ENCODE measurements at places on chromosomes 1 and 21.

GRCh38 chr1:243933495-243933894 lies 83.5 kb upstream of the AKT3 start:
- DNase-seq, result no peak

- no peak for DNase-seq
These were observed 9.5 kb downstream of the ATP1B1 start for GRCh38 chr1:169115891-169116585.

DNA sequence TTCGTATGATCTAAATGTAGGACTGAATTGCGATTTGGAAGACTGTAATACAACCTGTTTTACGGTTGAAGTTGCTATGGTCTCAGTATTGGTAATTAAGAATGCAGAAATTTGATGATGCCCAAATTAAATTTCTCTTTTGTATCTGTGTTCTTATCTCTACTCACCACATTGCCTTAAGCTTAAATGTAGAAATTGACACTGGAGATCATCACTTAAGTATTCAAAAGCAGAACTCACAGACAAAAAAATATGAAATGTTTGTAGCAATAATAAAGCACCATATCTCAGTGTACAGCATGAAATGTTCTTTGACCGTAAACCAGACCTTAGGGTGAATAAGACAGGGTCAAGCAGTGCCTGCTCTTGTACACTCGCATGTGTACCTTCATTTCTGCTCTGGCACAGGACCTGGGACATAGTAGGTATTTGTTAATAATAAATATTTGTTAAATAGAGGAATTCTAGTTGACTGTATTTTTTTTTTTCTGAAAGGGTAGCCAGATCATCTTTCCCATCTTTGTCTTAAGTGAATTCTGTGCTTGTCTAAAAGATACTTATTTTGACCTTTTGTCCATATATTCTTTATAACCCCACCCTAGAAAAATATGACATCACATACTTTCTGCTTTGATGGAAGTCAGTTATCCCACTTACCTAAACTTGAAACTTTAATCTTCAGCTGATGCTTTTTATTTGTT lies 1.5 kb downstream of the CDC7 start:
- DNase-seq, result no peak

GRCh38 chr21:29991624-29992023 lies 51.8 kb upstream of the GRIK1 start:
- peak; percentile 22 for DNase-seq

GRCh38 chr1:87120779-87121178 lies 206.3 kb downstream of the HS2ST1 start:
- peak; percentile 50 for DNase-seq

DNA sequence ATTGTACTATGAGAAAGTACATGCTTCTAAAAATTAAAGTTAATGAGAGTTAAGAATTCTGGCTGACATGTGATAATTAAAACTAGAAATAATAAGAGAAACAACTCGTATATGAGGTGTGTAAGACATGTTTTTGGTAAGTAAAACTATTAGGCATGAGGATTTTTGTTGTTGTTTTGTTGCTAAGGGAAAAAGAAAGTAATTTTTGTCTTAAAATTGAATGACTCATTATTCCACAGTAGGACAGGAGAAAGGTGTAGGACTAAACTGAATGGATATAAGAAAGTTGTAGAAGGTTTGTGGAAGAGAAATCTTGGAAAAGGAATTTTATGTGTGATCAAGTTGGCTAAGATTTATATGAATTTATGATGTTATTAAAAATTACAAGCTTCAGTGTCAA lies 54.8 kb downstream of the TBX19 start:
- DNase-seq, result no peak

- no peak for DNase-seq
These were observed 11.7 kb upstream of the CD101 start for GRCh38 chr1:116989835-116990234.

DNA sequence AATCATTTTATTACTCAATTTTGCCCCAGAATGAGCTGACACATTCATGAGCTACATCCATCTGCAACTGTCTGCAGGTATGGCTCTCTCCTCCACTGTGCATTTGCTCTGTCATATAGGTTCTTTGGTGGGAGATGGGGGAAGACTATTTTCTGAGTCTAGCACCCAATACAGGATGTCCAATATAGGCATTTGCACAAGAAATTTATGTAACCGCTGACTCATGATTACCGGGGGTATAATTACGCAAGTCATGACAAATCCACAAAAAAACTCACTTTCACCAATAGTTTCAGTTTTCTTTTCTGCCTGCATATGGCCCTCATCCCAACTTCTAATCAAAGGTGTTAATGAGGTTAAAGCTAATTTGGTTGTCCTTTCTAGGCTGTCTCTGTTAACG lies 17.5 kb upstream of the VSIG8 start:
- no peak for DNase-seq

DNA sequence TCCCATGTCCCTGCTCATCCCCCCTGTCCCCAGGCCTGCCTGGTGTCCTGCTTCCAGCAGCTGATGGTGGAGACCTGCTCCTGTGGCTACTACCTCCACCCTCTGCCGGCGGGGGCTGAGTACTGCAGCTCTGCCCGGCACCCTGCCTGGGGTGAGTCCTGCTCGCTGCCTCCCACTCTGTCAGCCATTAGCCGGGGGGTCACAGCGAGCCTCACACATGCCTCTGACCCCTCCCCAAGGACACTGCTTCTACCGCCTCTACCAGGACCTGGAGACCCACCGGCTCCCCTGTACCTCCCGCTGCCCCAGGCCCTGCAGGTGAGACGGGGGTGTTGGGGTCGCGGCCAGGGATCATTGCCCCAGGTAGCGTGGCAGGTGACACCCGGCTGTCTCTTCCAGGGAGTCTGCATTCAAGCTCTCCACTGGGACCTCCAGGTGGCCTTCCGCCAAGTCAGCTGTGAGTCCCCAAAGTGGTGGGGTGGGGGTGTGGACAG lies 10.0 kb downstream of the SCNN1D start:
- peak; percentile 90 for DNase-seq

- no peak for DNase-seq
These were observed 63.5 kb upstream of the KIAA1614 start for GRCh38 chr1:180849031-180849775.

DNA sequence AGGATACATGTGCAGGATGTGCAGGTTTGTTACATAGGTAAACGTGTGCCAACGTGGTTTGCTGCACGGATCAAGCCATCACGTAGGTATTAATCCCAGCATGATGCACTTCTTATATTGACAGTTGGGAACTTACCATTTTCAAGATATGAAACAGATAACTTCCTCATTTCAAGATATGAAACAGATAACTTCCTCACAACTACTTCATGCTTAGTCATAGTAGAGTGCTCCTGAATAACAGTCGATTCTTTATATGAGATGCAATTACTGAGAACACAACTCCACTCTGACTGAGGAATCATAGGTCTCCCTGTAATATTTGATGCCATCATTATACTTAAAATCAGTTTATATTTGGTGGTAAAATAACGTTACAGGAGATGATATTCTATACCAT lies 1124.3 kb downstream of the AMY1C start:
- DNase-seq, result no peak

- no peak for DNase-seq
These were observed 25.4 kb downstream of the EEIG2 start for GRCh38 chr1:108585313-108585712.

GRCh38 chr1:21594501-21594900 lies 74.7 kb downstream of the RAP1GAP start:
- DNase-seq, result peak; percentile 51

- no peak for DNase-seq
These were observed 2.4 kb downstream of the TMCC2 start for GRCh38 chr1:205229916-205230700.

GRCh38 chr1:84291882-84292655 lies 9.4 kb upstream of the SAMD13 start:
- no peak for DNase-seq

DNA sequence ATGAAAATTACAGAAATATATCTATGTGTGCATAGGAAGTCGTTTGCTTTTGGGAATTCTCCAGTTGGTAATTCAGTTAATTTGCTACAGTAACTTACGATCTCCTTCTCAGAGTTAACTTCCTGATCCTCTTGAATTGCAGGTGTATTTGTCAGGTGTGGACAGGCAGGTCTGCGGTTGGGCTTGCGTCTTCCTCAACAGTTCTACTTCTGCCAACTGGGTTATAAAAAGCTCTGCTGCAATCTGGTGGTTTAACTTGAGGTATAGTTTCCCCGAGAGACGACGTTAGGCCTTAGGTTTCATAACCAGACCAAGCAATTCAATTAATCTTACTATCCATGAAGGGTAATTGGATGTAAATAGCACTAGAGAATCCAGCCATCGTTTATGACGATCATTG lies 88.2 kb downstream of the GABPA start:
- no peak for DNase-seq

- no peak for DNase-seq
These were observed 87.1 kb downstream of the ABCA4 start for GRCh38 chr1:94033849-94034248.

- peak; percentile 40 for DNase-seq
These were observed 130.5 kb downstream of the TMEM53 start for GRCh38 chr1:44543786-44544185.

- no peak for DNase-seq
These were observed 45.8 kb upstream of the NTPCR start for GRCh38 chr1:232904566-232904965.

- no peak for DNase-seq
These were observed 29.8 kb upstream of the TADA1 start for GRCh38 chr1:166905900-166906299.

- no peak for DNase-seq
These were observed 17.3 kb downstream of the S1PR1 start for GRCh38 chr1:101253976-101254674.

DNA sequence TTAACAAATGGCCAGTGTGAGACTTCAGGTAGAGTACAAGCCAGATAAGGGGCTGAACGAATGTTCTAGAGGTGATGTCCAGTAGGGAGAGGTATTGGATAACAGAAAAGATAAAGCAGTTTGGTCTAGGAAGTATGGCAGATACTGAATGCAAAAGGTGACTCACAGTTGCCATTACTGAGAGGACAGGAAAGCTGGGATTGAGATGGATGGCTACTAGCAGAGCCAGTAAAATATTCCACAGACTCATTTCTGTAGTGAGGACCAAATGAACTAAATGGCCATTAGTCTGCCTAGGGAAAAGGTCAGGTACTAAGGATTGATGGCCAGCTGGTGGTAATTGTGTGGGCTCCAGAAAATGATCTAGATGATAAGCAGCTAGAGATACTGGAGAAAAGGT lies 11.5 kb downstream of the MACO1 start:
- no peak for DNase-seq

DNA sequence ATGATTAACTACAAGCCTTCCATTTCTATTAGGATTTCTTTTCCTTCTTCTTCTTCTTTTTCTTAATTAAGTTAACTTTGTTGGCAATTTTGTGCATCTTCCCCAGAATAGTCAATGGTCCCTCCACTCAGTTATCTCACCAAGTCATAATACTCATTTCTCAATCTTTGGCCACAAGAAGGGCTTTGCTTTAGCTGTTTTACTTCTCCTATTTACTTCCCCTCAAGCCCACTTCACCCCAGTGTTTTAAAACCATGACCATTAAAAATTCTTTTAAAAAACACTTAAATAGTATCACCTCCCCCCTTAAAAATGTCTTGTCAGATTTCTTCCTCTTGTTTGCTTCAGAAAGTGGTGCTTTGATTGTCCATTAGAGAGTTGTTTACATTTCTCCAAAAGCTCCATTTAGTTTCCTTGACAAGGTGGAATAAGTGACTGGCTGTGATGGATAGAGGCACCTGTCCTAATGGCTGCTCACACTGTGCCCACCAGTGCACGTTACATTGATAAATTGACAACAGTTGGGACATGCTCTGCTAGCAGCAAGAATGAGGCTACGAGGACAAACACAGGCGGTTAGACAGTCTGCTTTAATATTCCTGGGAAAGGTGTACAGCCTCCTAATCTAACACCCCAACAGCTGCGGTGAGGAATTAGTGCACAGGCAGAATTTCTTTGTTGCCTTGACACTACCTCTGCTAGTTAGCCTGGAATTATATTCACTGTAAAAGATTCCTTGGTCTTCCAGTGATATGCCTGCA lies 354.7 kb downstream of the LMO4 start:
- no peak for DNase-seq

GRCh38 chr1:198929961-198930599 lies 291.2 kb downstream of the PTPRC start:
- no peak for DNase-seq

GRCh38 chr1:75366595-75366994 lies 232.4 kb downstream of the LHX8 start:
- DNase-seq, result no peak

DNA sequence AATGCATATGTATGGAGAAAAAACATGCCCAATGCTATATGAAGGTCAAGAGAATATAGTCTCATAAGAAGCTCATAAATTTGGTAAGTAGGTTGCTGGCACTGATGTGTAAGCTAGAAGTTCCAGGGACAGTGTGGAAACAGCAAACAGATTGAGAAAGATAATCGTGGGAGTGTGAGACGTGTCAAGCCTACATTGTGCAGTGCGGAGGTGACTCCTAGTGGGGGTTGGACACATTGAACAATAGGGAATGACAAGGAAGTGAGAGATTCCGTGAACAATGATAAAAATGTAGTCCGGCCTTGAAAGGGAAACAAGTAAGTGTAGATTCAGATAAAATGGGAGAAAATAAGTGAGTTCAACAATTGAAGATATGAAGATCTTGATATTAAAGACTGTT lies 788.4 kb upstream of the PRMT6 start:
- DNase-seq, result no peak

- DNase-seq, result no peak
These were observed 87.6 kb downstream of the PTPRC start for GRCh38 chr1:198726455-198726854.

- DNase-seq, result no peak
These were observed 3.9 kb downstream of the KPRP start for GRCh38 chr1:152761609-152762213.

- no peak for DNase-seq
These were observed 12.0 kb downstream of the F11R start for GRCh38 chr1:161008869-161009510.

GRCh38 chr21:29650523-29651022 lies 289.2 kb downstream of the GRIK1 start:
- DNase-seq, result no peak

- DNase-seq, result no peak
These were observed 64.4 kb downstream of the HSPA13 start for GRCh38 chr21:14318578-14318977.

- no peak for DNase-seq
These were observed 8.4 kb downstream of the SLC35F3 start for GRCh38 chr1:233912909-233913308.

GRCh38 chr1:240804475-240804874 lies 192.5 kb upstream of the GREM2 start:
- no peak for DNase-seq

- DNase-seq, result peak; percentile 63
These were observed 1.7 kb downstream of the LIN28A start for GRCh38 chr1:26412180-26412840.

DNA sequence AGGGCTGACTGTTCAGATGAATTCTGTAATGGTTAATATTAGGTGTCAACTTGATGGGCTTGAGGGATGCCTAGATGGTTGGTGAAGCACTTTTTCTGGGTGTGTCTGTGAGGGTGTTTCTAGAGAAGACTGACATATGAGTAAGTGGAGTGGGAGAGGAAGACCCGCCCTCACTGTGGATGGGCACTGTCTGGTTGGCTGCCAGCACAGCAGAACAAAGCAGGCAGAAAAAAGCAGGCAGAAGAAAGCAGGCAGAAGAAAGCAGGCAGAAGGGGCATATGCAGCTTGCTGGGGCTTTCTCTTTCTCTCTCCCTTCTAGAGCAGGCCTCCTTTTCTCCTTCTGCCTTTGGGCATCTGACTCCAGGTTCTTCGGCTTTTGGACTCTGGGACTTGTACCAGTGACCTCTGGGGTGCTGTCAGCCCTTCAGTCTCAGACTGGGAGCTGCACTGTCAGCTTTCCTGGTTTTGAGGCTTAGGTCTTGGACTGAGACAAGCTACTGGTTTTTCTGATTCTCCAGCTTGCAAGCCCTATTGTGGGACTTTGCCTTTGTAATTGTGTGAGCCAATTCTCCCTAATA lies 42.9 kb upstream of the CD2 start:
- peak; percentile 42 for DNase-seq

Data from iPS-NIHi11 (cell line).